T1000 (cell line): ENCODE measurements at places on chromosomes 1 and 21.

GRCh38 chr1:25674807-25675084, 58.2 kb downstream of the MAN1C1 start:
- no peak for DNase-seq

GRCh38 chr1:93990010-93990409, 80.8 kb upstream of the GCLM start:
- no peak for DNase-seq

GRCh38 chr1:31989964-31990363, 23.7 kb upstream of the KHDRBS1 start:
- no peak for DNase-seq

- no peak for DNase-seq
Measured at GRCh38 chr1:114218361-114219171, 64.9 kb upstream of the SYT6 start.

DNA sequence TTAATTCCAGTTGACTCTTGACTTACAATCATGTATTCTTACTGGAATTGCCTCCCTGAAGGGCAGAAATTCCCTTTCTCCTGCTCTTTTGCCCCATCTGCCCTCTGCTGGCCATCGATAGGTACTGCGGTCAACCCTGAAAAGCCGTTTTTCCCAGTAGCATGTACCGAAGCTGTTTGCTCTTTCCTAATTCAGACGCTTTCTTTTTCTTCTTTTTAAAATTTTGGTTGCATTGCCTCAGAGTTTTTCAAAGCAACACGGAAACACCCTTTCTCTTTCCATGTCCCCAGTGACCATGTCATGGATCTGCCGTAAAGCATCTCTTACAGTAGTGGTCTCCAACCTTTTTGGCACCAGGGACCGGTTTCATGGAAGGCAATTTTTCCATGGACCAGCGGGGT, 164.2 kb upstream of the C1orf21 start:
- peak; percentile 50 for DNase-seq

- DNase-seq, result no peak
Measured at GRCh38 chr1:223208164-223209076, 65.4 kb upstream of the TLR5 start.

DNA sequence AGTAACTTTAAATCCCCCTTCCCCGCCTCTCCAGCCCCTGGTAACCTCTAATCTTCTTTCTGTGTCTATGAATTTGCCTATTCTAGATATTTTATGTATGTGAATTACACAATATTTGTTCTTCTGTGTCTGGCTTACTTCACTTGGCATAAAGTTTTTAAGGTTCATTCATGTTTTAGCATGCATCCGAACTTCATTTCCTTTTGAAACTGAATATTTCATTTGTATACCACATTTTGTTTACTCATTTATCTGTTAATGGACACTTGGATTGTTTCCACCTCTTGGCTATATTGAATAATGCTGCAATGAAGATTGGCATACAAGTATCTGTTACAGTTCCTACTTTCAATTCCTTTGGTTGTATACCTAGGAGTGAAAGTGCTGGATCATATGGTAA, 205.3 kb downstream of the TM2D1 start:
- no peak for DNase-seq

DNA sequence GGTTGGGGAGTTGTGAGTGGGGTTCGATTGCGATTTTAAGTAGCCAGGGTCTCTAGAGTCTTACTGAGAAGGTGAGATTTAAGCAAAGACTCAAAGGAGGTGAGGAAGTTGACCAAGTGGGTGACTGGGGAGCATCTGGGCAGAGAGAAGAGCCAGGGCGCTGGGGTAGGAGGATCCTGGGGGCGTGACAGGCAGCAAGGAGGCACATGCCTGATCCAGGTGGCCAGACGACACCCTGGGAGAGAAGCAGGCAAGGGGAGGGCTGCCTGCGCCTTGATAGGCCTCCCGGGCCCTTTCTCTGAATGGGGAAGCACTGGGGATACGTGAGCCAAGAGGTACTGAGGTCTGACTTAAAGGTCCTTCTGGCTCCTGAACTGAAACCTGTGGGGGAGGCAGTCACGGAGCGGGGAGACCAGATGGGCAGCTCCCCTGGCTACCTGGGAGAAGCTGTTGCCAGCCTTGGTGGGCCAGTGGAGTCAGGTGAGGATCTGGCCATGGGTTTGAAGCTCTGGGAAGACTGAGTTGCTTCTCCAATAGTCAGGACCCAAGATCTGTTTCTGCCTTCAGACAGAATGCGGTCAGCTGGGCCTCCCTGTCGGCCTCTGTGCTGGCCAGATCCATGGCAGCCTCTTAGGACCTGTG, 5.4 kb downstream of the ZBTB48 start:
- DNase-seq, result no peak

DNA sequence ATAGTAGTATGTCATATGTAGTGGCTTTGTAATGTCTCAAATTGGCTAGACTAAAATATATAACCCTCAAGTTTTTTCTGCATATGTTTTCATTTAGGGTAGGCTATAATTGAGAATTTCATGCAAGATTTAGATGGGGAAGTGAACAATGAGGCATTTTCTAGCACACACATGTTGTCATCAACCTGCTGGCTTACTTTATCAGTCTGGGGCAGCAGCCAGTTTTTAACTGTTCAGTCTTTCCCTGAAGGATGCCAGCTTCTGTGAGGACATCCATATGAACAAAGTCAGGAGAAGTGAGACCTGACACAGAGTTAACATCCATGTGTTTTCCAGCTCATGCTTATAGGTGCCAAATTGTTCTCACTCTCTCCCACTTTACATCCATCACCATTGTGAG, 74.7 kb upstream of the OLFM3 start:
- no peak for DNase-seq

DNA sequence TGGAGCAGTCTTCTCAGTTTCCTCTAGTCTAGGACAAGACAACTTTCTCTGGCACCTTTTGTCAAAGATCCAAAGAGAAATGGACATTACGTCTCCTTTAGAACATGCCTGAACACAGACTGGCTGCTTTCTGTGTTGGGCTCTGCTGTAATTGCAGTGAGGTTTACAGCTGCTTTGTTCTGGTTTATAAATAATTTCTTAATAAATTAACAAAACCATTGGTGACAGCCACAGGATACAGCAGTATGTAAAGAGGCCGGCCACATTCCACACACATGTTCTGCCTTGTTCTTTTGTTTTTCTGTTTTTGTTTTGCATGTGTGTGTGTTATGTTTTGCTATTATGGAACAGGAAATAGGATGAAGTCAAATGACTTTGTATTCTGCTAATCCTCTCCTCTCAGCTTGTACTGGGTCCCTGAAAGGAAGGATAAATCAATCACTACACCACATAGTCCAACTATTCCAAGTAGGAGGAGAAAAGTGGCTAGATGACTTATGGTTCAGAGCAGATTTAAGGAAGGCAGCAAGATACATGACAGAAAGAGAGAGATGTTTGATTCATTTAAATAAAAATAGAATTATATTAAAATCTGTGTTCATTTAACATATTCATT, 161.5 kb upstream of the ESRRG start:
- DNase-seq, result no peak
